ENCODE measurements at places on chromosomes 2 and 18. TPM values are rescaled to one million over a fixed set of nuclear protein-coding genes. Genes with fewer than 3 reads are reported as not detected.

Gene ANKMY1
- 22.1 TPM for total RNA-seq

Gene TLX2
- total RNA-seq: 0.19 TPM

Gene RFX8
- total RNA-seq: 0.76 TPM

Gene MYOM1
- 1.8 TPM for total RNA-seq

Gene CSRNP3
- total RNA-seq: not detected

Gene MOGAT1
- not detected for total RNA-seq

Gene EVX2
- total RNA-seq: not detected

Gene ST8SIA5
- total RNA-seq: not detected

DNA sequence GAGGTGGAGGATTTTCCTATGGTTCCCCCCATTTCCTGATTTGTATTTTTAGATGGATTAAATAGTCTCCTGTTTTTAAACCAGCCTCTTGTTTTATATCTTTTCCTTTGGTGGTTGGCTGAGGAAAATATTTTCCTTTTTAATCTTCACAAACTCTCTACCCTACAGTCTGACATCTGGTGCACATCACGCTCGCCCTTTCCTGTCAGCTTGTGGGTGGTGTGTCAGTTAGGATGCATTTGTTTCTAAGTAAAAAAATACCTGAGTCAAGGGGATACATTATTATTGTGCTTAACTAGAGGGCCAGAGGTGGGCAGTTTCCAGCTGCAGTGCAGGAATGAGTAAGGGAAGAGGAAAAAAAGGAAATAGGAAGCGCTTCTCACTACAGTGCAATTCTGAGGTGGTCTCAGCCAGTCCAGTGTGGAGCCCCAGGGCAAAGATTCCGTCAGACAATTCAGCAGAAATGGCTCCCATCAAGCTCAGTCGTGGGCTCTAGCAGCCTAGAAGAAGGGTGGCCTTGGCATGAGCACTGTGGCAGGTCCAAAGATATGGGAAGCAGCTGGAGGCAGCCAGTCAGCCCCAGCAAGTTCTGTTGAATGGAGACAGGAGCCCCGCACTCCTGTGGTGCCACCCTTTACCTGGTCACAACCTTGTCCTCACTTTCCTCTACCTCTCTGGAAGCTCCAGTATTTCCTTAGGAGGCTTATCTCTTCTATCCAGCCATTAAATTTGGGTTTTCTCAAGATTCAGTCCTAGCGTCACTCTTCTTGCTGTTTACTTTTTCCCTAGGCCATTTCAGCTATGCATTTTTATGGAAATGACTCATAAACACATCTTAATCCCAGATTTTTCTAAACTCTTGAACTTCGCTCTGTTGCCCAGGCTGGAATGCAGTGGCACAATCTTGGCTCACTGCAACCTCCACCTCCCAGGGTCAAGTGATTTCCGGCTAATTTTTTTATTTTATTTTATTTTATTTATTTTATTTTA lies 18.5 kb downstream of the SFTPB start:
- DNase-seq: no peak

DNA sequence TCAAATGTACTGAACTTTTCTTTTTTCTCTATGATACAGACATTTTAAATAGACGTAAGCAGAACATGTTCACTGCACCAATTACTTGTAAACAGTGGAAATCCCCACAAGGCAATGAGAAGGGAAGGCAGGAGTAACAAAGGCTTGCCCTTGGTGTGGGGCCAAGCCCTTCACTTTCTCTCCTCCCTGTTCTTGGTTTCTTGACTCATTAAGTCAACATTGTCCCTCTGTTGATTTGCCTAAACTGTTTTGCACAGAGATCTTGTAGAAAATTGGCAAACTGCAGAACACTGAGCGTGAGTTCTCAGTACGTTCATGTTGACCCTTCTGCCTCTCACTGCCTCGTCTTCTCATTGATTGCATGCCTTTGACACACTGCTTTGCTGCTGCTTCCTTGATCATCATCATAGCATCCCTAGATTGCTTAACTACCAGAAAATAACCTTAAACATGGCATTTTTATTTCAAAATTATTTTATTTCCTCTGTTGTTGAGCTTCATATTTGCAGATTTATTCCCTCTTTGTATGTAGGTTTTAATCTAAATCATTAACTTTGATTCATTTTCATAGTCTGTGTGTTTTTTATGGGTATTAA lies 257.7 kb downstream of the PTGR3 start:
- DNase-seq: no peak

DNA sequence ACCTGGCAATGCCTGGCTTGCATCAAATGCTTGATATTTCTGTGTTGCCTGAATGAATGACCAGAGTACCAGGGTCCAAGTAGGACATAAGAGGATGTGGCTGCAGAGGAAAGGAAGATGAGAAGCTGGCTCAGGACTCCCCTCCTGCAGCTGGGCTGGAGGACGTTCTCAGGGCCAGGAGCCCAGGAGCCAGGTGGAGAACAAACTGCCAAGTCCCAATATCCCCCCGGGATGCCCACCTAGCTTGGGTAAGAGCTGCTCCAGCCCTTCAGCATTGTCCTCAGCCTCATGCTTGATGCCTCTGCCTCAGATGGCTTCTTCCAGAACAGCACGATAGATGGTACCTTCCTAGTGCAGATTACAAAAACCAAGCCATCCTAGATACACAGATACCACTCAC lies 8.6 kb upstream of the ATP6V1B1 start:
- DNase-seq: no peak

- no peak for DNase-seq
These were observed 54.0 kb upstream of the PGAP1 start for GRCh38 chr2:196980473-196980872.

DNA sequence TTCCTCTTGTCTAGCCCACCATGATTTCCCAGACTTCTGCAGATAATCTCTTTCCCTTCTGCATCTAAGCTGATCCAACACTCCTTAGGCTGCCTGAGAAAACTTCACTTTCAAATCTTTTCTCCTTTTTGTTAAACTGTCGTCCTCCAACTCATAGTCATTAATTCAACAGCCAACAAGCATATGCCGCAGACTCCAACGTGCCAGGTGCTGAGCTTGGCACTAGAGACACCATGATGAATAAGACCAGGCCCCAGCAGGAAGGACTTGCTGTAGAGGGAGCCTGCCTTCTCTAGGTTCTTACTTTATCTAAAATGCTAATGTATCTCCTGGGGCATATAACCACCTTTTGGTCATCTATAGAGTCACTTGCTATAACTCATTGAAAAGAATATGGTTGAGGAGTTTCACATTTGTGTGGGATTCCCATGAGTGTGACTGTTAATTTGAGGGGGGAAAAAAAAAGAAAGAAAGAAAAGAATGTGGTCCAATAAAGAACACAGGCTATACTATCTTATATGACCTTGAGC lies 51.0 kb downstream of the ANKRD44 start:
- DNase-seq: no peak

DNA sequence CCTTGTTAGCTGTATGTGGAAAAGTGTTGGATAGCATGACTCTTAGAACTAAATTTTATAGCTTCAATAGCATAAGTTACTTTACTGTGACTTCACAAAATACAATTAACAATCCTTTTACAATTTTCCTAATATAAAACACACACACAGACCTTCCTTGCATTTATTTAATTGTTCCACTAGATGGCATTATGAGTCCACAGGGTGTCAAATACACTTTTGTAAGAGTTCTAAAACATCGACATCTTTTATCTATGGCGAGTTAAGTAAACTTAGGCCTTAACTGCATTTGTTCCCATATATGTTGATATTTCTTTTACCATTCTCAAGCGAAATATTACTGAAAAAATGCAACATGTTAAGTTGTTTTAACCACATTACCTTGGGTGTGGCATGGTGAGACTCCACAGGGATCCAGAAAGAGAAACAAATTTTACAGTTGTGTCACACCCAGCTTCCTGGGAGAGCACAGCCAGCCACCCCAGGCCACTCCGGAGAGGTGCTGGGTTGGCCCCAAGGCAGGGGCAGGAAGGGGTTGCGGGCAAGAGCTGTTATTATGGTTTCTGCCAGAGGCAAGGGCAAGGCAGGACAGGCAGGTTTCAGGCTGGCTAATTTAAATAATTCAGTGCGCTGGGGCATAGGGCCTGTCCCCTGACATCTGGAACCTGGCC lies 312.4 kb upstream of the MC4R start:
- no peak for DNase-seq

GRCh38 chr2:179139506-179139905 lies 89.6 kb upstream of the CCDC141 start:
- DNase-seq: no peak

- no peak for DNase-seq
These were observed 910 bp downstream of the SRSF7 start for GRCh38 chr2:38750011-38750890.

DNA sequence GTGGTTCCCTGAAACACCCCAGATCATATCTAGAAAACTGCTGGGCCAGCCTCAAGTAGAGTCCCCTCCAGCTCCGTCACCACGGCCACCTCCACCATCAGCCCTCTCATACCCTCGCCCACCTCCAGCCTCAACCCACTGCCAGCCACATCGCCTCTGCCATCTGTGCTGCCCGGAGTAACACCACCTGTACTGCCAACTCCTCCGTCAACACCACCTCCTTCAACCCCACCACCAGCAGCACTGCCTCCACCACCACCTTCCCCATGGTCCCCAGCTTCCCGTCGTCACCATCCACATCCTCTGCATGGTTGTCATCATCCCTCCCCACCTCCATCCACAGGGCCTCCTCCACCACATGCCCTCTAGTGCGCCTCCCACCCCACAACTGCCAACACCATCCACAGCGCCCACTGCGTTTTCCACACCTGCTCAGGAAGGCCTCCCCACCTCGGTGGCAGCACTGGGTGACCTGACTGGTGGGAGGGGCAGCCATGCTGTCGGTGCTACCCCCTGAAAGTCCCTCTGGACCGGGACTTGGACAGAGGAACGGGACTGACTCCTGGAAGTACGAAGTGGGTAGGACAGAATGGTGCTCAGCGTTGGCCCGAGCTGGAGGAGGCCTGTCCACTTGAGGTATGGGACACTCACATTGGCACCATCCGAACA lies 1.6 kb downstream of the SNED1 start:
- DNase-seq: no peak

DNA sequence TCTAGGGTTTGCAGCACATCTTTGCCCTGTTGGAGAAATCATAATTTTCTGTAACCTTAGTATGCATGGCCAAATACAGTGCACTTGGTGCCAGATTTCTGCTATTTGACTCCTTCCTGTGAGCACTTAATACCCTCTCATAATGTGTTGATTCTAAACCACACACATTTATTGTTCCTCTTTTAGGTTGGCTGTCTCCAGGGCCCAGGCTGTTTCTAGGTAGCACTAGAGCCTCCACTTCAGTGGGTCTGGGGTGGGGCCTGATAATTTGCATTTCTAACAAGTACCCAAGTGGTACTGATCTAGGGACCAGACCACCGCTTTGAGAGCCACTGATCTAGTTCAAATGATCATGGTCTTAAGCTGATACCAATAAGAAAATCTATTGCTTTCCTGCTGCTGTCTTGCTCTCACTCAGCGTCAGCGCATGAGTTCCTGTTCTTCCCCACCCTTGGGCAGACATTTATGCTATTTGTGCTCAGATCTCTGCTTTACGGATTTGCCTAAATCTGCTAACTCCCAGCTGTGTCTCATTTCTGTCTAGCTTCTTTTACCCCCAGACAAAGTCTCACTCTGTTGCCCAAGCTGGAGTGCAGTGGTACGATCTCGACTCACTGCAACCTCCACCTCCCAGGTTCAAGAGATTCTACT lies 7.4 kb downstream of the PTRHD1 start:
- DNase-seq: no peak

DNA sequence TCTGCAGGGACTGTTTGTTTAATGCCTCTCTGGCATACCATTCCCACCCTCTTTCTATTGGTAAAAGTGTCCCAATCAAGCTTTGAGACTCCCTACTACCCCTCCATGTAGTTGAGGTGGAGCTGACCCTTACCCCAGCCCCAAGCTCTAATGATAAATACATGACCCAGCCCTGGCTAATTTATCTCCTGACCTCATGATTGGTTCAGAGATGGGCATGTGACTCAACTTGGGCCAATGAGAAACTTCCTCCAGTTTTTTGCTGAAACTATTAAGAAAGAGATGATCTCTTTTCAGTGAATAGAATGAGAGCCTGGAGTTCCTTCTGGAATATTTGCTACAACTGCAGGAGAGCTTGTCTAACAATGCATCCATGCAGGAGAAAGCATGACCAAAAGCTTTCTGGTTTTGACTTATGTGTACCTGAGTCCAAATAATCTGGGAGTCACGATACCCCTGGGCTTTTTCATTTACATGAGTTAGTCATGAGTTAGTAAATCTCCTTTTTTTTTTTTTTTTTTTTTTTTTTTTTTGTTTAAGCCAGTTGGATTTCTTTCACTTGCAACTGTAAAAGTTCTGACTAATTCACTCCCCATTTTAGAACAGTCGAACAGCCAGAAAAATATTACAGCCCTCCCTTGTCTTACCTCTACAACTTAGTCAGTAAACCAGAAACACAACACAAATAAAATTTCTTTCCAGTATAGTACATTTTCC lies 66.5 kb upstream of the TLK1 start:
- DNase-seq: no peak

GRCh38 chr2:43294973-43295603 lies 68.7 kb upstream of the ZFP36L2 start:
- no peak for DNase-seq

- peak; percentile 81 for DNase-seq
These were observed at the start of gene AFF3 for GRCh38 chr2:100142393-100142792. Gene AFF3 (minus strand): TSS chr2:100142590. CDS start chr2:100104454, 38,136 bp downstream.

DNA sequence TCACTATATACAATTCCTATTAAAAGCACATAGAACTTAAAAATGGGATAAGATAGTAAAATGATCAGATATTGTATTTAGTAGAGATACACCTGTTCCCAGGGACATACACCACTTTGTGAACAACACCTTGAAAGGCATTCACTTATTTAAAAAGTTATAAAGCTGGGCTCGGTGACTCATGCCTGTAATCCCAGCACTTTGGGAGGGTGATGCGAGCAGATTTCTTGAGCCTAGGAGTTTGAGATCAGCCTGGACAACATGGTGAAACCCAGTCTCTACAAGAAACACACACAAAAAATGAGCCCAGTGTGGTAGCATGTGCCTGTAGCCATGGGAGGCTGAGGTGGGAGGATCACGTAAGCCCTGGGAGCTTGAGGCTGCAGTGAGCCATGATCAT lies 90.9 kb downstream of the RAPGEF4 start:
- DNase-seq: no peak

DNA sequence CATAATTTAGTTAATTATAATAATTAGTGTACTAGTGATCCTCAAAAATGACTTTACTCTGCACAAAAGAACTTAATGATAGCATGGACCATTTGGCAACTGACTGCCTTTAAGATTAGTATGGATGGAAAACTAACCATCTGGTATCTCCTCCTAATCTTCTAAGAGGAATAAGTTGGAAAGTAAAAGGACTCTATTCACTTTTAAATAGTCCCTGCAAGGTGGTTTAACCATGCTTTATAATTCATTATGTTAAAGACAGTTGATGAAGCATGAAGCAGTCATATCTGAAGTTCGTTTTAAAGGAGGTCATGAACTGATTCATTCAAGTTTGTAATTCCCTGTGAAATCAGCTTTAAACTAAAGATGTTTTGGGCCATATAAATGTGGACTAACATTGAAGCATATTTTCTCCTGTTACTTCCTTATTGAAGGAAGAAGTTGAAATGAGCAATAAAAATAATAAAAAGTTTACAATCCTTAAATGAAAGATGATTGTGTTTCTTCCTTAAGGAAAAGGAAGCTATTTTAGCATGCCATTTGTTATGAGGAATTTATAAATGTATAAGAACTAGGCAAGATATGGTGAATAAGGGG lies 446.0 kb downstream of the XIRP2 start:
- no peak for DNase-seq
